ENCODE measurements at places on chromosomes 5 and 9. TPM values are rescaled to one million over a fixed set of nuclear protein-coding genes. Genes with fewer than 3 reads are reported as not detected.

FBP2 gene
- not detected for total RNA-seq

MZB1 gene
- total RNA-seq = 20.2 TPM

ADAMTS6 gene
- 1.4 TPM for total RNA-seq

NEURL1B gene
- total RNA-seq = 0.04 TPM

PDE6A gene
- total RNA-seq = not detected

FUT7 gene
- 0.06 TPM for total RNA-seq

LCN6 gene
- total RNA-seq = not detected

WHRN gene
- 9.6 TPM for total RNA-seq

SPAAR gene
- not detected for total RNA-seq

C9 gene
- not detected for total RNA-seq

SRP19 gene
- 60.9 TPM for total RNA-seq

All from activated CD8-positive, alpha-beta memory T cell treated with anti-CD3 and anti-CD28 coated beads for 36 hours (primary cell).